ENCODE measurements at places on chromosomes 7 and 10. TPM values are rescaled to one million over a fixed set of nuclear protein-coding genes. Genes with fewer than 3 reads are reported as not detected.

DNA sequence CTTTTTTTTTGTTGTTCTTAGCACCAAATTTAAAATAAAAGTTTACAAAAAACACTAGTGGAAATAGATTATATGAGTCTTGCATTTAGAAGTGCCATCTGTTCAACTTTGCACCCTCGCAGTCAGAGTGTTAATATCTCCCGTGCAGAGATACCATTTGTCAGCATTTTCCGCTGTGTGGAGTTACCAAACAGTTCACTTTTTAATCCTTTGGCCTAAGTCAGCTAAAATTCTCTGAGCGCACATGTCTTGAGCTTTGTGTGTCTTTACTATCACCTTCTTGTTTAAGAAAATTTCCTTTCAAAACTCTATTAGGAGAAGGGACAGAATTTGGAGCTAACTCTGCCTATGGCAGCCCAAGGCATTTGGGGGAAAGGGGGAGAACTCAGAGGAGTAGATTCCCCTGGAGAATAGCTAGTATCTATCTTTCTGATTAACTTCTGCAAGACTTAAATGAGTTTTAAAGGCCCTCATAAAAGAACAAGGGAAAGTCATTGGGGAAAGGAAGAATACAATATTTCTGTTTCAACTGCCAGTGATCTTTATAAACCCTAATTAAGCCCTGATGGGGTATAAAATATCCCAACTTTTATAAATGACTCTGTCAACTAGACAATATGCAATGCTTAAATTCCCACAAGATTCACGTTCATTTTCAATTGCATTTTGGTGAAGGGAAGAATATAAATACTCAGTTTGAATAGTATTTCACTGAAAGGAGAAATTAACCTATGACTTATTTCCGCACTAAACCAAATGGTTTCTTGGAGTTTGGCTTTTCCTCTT, 114.9 kb upstream of the RAB11FIP2 start:
- peak; percentile 51 for ATAC-seq

- peak; percentile 47 for ATAC-seq
Measured at GRCh38 chr7:95886501-95887090, 114.2 kb downstream of the DYNC1I1 start.

Gene TMEM196
- 0.39 TPM for total RNA-seq

Gene PMS2
- 28.4 TPM for total RNA-seq

Gene INPP5F
- 4.7 TPM for total RNA-seq

GRCh38 chr7:104152468-104152867, 55.3 kb downstream of the ORC5 start:
- no peak for ATAC-seq

DNA sequence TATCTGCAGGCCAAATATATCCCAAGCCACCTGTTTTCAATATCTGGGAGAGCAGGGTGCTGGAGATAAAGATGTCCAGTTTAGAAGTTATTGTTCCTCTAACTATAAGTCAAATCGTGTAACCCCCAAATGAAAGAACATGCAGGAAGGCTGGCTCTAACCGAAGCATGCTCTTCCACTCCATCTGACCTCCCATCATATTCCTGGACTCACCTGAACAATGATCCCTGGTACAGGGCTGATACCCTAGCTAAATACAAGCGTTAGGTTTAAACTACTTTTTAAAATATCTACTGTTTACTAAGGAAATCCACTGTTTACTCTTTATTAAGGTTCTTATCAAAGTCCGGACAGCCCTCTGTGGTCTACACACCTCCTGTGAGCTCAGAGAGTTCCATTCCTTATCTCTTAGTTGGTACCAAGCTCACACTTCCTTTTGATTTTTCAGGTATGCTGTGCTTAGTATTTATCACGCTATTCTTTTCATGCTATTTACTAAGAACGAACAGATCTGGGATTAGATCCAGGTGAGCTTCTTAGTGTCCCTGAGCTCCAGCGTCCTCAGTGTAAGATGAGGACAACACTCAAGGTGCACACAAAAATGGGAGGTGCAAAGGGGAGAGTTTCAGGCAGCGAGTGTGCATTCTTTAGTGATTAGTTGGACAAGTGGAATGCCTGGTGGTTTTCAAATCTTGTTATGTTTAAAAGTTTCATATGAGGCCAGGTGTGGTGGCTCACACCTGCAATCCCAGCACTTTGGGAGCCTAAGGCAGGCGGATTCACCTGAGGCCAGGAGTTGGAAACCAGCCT, 23.6 kb upstream of the COBL start:
- no peak for ATAC-seq

Gene GOLGA7B
- total RNA-seq, result 0.19 TPM

GRCh38 chr10:93790439-93790838, 32.7 kb downstream of the LGI1 start:
- ATAC-seq, result no peak

GRCh38 chr7:87475359-87476178, at the start of gene ABCB4:
ABCB4 (minus strand) TSS chr7:87475680; CDS start chr7:87475465, 215 bp downstream.
- ATAC-seq, result peak; percentile 70

DNA sequence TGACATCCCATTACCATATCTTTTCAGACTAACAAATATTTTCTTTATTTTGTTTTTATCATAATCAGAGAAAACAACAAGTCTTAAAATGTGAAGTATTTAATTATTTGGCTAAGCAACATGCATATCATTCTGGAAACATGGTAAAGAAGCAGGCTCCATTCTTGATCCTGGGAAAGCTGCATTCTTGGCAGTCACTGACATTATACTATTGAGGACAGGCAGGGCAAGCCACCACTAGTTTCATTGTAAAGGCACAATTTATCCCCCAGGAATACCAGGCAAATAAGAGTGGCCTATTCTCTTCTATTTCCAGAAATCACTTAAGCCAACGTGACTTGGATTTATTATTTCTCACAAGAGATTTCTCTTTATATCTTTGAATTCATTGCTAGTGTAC, 153.8 kb upstream of the AKR1E2 start:
- no peak for ATAC-seq

GRCh38 chr7:6553448-6554044, 2.3 kb upstream of the GRID2IP start:
- ATAC-seq, result no peak

Gene BMPER
- 0.93 TPM for total RNA-seq

Gene ZNF117
- 1.1 TPM for total RNA-seq

Gene GRM8
- total RNA-seq, result not detected

Gene MAP3K8
- 4.4 TPM for total RNA-seq

- ATAC-seq, result no peak
Measured at GRCh38 chr10:132984801-132985545, 42.6 kb upstream of the CFAP46 start.

Gene IL2RA
- not detected for total RNA-seq

Gene C10orf90
- total RNA-seq, result 0.34 TPM

- ATAC-seq, result no peak
Measured at GRCh38 chr7:130513447-130513846, 21.6 kb downstream of the MEST start.

GRCh38 chr10:29785701-29786100, 150.9 kb upstream of the SVIL start:
- no peak for ATAC-seq

DNA sequence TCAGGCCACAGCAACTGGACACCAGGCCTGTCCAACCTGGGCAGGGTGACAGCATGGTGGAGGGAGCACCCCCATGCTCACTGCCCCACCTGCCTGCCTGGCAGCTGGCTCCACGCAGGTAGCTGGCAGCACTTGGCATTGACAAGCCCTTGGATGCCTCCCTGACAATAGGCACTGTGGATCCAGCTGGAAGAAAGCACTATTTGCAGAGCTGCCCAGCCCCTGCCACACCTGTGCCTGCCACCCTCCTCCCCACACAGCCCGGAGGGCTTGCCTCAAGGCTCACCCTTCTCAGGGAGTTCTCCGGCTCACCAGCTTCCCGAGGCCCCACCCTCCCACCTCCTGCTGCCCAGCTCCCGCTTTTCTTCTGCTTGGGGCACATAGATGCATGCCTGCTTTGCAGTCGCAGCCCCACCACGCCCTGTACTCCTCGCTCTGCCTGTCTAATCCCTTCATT, 160.1 kb downstream of the NEURL1 start:
- ATAC-seq, result no peak

Data from motor neuron (in vitro differentiated cells).